LHCN-M2 (cell line): ENCODE measurements at places on chromosomes 4 and X.

- peak; percentile 78 for DNase-seq
These were observed 32.2 kb downstream of the SMS start for GRCh38 chrX:21972721-21973120.

GRCh38 chr4:15469402-15470127 is at the start of gene CC2D2A:
Gene CC2D2A, plus strand, starts transcription at chr4:15469882. Its CDS starts 6,051 bp downstream, at chr4:15475933.
- DNase-seq: peak; percentile 72

DNA sequence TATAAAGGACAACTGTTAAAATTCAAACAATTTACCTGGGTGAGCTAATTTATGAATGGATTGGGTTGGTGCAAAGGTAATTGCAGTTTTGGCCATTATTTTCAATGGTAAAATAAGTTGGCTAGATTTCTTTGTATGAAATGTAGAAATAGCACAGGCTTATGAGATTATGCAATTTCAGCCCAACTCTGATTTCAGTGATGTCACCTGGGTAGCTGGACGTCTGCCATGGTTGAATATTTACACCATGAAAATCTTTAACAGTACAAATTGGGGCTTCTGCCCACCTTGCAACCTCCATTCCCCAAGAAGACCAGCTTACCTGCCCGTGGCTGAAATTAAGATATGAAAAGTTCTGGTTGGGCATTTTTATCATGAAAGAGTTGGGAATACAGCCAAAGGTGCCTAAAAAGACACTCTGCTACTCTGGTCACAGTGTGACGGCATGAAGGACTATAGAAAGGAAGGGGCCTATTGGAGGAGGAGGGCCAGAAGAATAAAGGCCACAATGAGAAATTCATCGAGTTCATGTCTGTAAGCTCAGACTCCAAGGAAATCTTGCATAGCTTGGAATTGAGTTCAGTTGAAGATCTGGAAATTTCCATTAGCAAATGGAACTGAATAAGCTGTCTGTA is 29.7 kb downstream of the EGF start:
- DNase-seq: peak; percentile 5

GRCh38 chrX:11364835-11365234 is 71.6 kb downstream of the AMELX start:
- no peak for DNase-seq

GRCh38 chrX:13110433-13111324 is 66.3 kb upstream of the FAM9C start:
- peak; percentile 65 for DNase-seq
